ENCODE measurements at places on chromosomes 7 and 10.

- peak; percentile 1 for DNase-seq
Observed at GRCh38 chr7:81534996-81535395, 234.9 kb downstream of the HGF start.

DNA sequence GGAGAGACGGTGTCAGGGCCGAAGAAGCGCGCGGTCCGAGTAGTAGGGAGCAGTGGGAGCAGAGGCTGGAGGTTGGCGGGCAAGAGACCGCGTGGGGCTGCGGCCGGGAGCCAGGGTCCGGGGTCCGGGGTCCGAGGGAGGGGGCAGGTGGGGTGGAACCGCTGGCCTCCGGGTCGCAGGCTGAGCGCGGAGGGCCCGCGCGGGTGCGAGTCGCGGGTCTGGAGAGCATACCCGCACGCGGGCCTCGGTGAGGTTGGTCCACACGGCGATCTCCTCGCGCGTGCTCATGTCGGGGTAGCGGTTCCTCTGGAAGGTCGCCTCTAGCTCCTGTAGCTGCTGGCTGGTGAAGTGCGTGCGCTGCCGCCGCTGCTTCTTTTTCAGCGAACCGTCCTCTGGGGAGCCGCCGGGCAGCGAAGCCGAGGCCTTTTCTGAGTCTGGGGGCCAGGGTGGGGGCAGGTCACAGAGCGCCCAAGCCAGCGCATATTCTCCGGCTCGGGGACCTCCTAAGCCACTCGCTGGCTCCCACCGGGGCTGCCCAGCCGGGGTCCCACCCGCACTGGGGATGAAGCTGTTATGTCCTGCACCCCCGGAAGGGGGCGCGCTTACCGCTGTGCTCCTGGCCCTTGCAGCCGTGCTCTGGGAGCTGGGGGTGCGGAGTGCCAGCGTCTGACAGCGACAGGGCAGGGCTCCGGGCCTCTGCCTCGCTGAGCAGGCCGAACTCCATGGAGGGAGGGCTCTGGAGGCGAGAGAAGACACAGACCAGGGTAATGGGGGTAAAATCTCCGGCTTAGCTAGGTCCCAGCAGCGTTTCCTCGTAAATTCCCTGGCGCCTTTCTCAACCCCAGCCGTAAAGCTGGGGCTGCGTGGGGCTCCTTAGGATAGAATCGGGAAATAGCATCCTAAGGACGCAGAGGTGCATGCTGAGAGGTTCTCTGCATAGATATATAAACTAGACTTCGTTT, 5.5 kb downstream of the ELOVL3 start:
- no peak for DNase-seq

- DNase-seq = no peak
Observed at GRCh38 chr10:96419351-96419750, 60.5 kb upstream of the OPALIN start.

GRCh38 chr7:72317341-72317740, 94.8 kb downstream of the CALN1 start:
- no peak for DNase-seq

DNA sequence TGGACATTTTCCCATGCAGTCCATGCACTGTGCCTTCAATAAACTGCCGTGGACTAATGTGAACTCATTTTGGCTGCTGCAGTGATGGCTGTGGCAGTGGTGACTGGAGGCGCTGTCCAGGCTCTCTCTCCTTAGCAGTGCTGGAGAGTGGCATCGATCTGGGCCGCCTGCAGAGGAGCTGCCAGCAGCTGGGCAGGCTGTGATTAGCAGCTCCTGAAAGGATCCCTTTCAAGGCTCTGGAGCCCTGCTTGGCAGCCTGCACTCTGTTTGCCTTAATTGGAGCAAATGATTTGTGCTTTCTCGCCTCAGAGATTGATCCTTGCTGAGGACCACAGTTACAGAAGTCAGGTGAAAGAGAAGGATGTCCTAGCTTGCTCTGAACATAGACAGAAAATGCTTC, 130.1 kb upstream of the VWC2 start:
- DNase-seq = no peak

DNA sequence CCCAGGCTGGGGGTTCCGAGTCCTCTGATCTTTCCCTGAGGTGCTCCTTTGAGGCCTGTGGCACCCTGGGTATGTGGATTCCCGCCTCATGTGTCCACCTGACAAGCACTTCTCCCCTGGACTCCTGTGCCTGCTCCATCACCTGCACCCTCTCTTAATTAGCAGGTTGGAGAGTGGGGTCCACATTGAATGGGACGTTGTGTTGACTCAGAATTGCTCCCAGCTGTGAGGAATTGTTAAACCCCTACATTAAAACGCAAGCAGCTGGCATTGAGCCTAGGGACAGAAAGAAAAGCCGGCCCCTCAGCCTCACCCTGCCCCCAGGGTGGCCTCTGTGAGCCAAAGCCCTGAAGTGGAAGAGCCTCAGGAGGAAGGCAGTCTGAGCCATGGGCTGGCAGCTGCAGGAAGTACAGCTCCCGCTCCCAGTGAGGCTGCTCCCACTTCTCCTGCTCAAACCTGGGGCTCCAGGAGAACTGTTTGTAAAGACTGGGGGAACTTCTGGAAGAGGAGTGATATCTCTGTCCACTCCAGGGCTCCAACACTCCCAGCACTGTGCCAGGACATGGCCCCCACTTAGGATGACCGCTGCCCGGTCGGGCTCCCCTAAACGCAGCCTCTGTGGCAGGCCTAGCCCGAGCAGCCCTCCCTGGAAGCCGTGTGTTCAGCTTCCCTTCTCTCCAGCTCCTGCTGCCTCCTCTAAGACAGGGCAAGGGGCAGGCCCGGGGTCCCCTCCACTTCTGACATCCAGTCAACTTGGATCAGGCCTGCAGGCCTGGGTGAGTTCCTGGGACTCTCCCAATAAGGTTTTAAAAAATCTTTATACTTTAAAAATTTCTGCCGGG, 1.8 kb upstream of the OPN4 start:
- DNase-seq = no peak

- DNase-seq = no peak
Observed at GRCh38 chr10:119103241-119103902, 541 bp upstream of the DENND10 start.

- no peak for DNase-seq
Observed at GRCh38 chr7:131443496-131443895, 112.9 kb downstream of the PODXL start.

DNA sequence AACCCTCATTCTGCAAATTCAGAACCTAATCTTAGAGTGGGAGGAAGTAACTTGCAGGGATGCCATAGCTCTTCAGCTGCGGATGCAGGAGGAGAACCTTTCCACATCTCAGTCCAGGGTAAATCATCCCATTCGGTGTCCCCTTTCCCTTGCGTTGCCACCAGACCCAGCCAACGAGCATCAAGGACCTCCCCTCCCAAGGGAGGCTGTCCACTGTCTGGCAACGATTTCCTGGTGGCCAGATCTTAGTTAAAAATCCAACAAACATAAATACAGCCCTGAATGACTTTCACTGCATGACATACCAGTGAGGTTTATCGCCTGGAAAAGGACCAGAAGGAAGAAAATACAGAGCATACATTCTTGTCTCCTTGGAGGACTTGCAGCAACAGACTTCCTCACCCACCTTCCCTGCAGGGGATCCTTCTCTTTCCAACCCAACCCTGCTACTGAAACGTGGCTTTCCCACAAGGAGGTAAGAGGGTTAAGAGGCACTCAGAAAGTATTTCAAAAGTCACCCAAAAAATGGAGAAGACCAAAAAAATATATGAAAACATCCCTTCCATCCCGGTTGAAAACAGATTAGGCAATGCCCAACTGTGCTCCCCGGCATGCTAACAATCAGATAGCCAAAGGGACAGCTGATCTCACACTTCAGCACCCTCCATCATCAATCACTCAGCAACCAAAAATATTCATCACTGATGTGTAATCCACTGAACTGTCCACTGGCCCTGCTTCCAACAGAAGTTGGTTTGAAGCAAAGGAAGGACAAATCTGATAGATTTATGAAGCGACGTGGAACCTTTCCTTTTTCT, 206.6 kb downstream of the TNS3 start:
- peak; percentile 40 for DNase-seq

DNA sequence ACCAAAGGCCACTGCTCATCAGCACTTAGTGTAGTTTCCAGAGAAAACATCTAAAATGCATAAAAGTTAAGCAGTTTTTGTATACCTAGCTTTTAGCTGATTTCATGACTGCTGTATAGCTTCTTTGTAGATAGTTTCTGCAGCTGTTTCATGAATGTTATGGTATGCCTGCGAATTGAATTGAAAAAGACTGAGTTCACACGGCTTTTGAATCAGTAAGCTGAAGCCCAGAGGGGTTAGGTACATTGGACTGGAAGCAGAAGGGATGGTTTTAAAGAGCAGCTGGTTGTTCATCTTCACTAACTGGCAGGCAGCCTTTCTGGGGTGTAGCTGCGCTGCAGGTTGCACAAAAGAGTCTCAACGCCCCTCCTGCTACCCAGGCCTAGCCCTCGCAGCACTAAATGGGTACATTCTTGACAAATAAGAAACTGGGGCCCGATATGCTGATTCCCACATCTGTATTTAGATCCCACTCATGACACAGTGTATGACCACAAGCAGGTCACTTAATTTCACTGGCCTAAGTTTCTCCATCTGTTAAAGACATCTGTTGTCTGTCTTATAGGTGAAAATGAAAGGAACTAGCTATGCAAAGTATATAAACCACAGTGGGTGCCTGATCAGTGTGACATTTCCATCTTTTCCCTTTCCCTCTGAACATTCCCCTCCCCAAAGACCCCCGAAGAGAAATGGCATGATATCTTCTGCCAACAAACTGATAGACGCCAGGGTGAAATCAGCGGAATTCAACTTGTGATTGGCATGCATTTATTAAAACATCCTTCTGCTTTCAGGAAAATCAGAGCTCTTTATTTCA, 85.9 kb upstream of the AGBL3 start:
- no peak for DNase-seq

DNA sequence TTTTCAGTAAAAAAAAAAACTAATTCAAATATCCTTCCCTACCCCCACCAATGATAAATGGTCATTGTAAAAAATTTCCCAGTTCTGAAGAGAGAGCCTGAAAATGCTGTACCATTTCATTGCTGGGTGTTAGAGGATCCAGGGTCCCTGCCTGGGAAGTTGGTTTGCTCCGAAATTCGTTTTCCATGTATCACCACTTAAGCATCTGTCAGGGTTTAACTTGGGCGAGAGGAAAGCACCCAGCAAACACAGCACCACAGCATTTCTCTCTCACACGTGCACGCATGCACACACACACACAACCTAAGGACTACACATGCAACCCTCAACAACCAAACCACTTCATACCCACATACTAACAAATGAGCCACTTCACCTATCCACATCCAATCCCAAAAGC, 42.1 kb upstream of the EMX2 start:
- no peak for DNase-seq

GRCh38 chr10:116827214-116827671, 22.1 kb upstream of the ENO4 start:
- no peak for DNase-seq

- DNase-seq = no peak
Observed at GRCh38 chr7:133886797-133887196, 240.3 kb upstream of the LRGUK start.

DNA sequence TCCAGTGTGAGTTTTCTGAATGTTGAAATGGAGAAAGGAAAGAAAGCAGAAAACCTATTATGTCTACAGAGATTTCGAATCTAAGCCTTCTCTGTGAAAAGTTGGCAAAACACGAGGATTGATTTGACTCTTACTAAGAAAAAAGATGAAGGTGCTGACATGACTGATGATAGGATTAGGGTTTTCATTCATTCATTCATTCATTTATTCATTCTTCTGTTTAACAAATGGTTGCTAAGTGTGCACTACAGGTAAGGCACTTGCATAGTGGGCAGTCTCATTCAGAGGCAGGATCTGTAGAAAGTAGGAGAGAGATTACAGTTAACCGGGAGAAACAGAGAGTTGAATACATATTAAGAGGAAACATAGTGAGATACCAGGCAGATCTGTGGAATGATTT, 137.1 kb downstream of the ZNF365 start:
- no peak for DNase-seq

GRCh38 chr10:33326933-33327332, 7.5 kb downstream of the NRP1 start:
- DNase-seq = no peak

DNA sequence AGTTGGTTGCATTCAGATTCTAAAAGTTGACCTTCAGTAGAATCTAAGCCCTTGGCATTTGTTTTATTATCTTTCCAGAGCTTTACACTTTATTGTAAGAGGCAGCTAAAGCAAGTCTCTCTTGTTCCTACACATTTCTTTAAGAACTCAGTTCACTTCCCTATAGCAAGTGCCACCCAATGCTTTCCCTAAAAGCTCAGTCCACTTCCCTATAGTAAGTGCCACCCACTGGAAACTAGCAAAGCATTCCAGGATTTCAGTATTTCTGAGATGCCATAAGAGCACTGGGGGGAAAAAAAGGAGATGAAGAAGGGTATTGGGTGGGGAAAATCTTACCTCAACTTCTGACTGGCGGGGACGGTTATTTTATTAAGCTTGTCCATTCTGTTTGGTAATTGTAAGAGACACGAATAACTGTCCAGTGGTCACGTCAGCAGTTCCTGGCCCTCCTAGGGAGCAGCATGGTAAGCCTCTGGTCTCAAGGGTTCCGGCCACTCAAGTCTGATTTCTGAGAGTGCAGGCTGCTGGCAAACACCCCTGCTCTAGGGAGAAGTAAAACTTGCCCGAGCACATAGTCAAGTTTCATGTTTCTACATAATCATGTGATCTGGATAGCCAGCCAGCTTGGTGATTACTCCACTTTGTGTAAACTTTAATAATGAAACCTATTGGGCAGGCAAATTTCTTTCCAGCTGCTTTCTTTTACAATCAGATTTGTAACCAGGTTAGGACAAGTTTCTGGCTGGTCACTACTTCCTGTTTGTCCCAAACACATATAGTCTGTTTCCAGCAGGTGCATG, at the start of gene BLNK:
TSS of gene BLNK (minus strand) at position 554 of the 800 bp plus-strand sequence. CDS start at position 383, 171 bp downstream.
- peak; percentile 2 for DNase-seq

- no peak for DNase-seq
Observed at GRCh38 chr7:30038196-30038980, 10.2 kb downstream of the PLEKHA8 start.

DNA sequence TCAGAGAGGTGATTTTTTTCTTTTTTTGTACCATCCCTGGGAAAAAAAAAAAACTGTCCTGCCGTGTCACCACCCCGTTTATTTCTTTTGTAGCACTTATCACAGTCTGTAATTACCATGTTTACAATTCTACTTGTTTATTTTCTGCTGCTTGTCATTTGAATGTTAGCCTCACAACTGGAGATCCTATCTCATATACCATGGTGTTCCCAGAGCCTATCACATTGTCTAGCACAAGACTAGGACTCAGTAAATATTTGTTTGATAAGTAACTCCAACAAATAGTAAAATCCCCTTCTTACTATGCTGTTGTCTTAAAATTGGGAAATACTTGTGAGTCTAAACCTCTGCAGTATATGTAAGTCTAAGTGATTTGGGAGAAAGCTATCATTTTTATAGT, 36.0 kb downstream of the MKLN1 start:
- no peak for DNase-seq

- DNase-seq = no peak
Observed at GRCh38 chr7:123594813-123595241, 6.8 kb upstream of the ASB15 start.
